ENCODE measurements at places on chromosomes 4 and X.

- no peak for DNase-seq
Observed at GRCh38 chr4:114911111-114911510, 202.3 kb downstream of the NDST4 start.

DNA sequence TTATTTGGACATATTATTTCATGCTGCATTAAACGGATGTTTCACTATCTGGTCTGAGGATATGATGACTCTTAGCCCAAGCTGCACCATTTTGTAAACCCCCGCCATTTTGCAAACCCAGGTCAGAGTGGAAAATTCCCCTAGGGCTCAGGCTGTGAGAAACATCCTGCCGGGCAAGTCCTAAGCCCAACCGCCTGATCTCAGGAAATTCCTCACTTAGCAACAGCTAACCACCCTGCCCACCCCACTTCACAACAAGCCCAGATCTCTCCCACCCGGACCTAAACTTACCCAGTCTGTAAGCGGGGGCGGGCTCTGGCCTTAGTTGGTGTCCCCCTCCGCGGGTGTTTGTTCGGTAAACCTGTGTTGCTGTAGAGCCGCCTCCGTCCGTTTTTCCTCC, 2747.1 kb downstream of the PCDH7 start:
- DNase-seq = no peak

- DNase-seq = no peak
Observed at GRCh38 chr4:27692158-27692557, 831.5 kb downstream of the STIM2 start.

DNA sequence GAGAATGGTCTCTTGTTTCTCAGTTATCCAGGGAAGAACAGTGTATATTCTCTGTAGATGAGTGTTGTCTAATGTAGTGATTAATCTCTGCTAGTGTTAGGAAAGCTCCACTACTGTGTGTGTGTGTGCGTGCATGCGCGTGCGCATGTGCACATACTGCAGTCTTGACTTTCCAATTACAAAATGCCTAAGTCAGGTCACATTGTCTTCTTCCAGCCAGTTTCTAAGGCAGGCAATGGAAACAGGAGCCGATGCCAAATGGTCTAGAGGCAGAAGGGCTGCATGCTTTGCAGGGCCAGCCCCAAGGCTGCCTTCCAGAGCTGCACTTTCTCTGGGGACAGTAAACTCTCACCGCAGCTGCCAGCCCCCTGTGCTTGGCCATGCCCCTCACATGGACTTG, 30.5 kb upstream of the NAP1L5 start:
- DNase-seq = no peak

DNA sequence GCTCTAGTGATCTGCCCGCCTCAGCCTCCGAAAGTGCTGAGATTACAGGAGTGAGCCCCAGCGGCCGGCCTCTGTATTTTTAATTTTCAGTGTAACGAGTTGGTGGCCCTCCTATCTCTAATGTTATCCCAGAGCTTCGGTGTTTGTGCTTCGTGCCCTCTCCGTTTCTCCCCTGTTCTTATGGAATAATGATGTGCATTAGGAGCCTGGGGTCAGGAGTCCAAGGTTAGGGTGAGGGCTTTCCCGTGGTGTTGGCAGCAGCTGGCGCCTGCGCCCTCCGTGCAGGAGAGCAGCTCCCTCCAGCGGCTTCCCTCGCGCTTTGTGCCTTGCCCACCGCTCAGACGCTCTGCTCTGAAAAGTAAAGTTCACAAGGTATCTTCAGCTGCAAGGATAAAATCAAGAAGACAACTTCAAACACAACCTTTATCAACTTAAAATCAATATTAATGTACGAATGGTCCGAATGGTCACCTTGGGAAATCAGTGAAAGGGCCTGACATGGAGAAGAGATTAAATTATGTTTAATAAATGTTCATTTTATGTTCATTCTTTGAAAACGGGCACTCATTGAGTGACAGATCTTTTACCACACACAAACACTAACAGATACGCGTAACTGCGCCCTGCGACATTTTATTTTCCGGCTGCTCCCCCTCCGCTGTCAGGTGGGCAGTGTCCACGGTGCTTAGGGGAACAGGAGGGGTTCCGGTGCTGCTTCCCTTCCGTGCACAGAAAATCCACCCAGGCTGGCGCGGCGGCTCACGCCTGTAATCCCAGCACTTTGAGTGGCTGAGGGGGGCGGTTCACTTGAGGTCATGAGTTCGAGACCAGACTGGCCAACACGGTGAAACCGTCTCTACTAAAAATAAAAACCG, 62.4 kb downstream of the TRAPPC11 start:
- peak; percentile 55 for DNase-seq

DNA sequence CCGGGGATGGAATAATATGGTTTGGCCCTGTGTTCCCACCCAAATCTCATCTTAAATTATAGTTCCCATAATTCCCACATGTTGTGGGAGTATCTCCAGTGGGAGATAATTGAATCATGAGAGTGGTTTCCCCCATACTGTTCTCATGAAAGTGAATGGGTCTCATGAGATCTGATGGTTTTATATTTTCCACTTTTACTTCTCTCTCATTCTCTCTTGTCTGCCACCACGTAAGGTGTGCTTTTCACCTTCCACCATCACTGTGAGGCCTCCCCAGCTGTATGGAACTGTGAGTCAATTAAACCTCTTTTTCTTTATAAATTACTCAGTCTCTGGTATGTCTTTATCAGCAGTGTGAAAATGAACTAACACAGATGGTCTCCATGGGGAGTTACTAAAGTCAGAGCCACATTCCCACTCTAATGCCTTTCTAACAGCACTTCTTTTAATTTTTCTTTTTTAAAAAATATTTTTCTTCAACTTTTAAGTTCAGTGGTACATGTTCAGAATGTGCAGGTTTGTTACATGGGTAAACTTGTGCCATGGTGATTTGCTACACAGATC, 306.6 kb downstream of the DTHD1 start:
- no peak for DNase-seq

GRCh38 chr4:30721185-30722091, 1.3 kb downstream of the PCDH7 start:
- DNase-seq = no peak

DNA sequence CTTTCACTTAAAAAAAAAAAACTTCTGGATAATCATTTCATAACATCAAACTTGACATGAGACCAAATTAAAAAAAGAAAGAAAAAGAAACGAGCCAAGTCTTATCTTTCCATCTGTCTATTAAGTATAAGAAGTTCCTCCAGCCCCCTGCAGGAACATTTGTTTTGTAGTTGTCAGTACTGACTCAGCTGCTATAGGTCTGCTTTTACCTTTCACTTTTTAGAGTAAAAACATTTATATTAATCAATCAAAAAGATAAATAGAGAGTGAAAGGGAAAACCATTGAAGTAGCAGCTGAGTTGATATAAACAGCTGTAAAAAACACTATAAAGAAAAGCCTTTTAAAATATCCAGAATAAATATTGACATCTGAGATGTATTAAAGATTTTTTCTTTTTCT, 46.1 kb downstream of the CCDC158 start:
- no peak for DNase-seq

DNA sequence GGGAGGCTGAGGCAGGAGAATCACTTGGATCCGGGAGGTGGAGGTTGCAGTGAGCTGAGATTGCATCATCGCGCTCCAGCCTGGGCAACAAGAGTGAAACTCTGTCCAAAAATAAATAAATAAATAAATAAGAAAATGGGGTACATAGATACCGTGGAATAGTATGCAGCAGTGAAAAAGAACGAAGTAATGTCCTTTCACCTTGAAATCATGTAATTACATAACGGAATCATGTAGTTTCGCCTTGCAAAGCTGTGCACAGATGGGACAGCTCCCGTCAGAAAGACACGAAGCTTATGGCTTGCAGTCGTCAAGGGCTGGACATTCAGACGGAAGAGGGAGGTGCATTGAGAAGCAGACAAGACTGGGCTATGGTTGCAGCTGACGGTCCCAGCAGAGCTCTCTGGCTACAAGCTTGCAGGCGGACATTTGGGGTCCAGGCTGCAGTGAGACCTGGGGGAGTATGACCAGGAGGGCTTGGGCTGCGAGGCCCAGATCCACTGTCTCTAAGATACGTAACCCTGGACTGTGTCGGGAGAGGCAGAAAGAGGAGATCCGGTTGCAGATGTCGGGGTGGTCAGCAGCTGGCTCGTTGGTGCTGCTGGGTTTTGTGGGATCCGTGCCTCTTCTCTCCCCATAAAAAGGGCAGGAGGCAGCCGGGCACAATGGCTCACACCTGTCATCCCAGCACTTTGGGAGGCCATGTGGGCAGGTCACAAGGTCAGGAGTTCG, 6.2 kb upstream of the P2RY8 start:
- no peak for DNase-seq

DNA sequence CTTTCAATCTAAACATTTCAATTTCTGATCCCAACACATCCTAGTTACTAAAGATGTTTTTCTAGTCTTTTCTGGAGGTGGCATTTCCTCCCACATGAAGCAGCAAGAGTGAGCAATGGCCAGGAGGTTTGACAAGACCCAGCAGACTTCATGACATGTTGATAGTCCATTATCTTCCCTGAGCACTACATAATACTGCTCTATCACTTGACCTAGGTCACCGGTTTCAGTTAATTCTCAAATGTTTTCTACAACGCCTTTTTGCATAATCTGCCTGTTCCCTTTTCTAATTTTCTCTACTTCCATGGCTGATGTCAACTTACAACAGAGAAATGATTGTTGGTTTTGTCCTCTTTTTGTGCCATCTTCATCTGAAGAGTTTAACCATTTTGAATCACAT, 62.0 kb upstream of the GPRIN3 start:
- DNase-seq = no peak

DNA sequence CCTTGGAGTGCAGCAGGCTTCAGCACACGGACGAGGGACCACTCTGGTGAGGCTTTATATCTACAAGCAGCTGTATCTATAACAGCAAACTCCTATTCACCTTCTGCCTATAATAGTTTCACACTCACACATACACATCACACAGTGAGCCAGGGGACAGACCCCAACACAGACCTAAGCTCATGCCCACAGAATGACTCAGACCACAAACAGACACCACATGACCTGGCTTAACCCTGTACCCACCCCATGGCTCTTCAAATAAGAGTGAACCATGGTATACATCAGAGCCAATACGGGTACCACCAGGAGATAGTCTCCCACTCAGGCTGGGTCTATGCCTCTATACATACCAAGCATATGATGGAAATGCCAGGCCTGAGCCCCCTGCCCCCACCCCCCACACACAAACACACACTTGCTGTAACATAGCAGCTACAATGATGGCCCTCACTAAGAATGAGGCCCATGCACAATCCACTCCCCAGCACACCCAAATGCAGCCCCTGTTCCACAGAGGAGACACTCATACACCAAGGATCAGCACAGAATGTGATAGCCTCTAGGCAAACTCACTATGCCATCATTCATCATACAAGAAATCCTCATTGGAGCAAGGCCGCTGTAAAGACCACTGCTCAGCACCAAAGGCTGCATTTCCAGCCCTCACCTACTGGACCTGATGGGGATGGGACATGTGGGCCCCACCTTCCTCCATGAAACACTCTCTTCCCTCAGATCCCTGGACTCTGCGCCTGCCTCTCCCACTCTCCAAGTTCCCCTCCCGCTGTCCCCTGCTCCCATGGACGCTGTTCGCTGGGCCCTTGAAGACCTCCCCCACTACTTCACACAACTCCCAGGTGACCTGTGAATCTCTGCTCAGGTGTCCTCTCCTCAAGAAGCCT, 62.1 kb upstream of the XIAP start:
- no peak for DNase-seq

DNA sequence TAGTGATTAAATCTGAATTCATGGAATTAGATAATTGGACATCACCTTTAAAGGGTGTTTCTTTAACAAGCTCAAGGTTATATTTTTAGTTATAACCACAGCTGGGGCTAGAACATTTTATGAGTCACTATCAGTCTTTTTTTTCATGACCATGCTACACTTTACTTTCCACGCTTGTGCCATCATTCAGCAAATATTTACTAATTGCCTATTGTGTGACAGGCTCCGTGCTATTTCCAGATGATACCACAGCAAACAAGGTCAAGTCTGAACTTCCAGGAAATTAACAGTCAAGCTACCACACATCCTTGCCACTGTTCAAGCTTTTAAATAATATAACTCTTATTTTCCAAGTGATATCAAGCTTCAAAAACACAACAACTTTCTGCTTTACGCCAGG, 16.5 kb downstream of the SPANXN3 start:
- DNase-seq = no peak
